ENCODE measurements at places on chromosomes 5 and 9.

GRCh38 chr5:125059255-125060002 lies 313.0 kb upstream of the ZNF608 start:
- DNase-seq: no peak

DNA sequence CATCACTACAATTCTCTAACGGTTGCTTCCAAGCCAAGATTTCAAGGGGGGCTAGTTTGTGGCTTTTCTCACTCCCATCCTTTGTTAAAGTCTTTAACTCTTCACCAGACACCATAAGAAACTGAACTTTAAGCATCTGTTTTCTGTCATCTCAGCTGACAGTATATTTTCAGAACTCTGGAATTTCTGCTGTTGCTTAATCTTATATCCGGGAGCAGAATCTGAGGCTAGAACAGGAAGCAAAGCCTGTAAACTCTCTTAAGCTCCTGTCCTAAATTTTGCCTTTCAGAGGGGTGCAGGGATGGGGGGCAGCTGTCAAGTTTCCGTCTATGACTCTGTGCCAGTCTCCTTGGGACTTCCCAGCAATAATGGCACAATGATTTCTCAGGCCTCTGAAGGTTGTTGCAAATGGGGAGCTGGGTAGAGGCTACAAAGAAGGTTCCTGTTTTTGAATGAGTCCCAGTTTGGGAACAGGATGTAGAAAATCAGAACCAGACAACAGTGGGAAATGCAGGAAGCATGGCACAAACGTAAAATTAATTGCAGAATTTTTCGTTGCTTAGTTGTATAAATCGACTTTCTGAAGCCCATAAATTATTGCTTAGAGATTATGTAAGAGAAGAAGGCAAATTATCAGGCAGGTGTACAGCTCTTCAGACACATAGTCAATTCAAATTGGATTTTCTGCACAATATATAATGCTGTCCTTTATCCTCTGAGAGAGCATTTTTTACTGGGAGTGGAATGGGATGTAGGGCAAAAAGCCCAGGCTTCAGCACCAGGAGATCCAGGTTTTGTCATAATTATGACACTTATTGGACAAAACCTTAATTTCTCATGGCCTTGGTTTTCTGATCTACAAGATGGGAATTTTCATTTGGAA lies 430.9 kb downstream of the DMAC1 start:
- no peak for DNase-seq

- DNase-seq: no peak
These were observed 248.5 kb upstream of the IRX4 start for GRCh38 chr5:2131196-2131595.

- DNase-seq: no peak
These were observed 401.6 kb upstream of the PRR16 start for GRCh38 chr5:120062515-120062917.

DNA sequence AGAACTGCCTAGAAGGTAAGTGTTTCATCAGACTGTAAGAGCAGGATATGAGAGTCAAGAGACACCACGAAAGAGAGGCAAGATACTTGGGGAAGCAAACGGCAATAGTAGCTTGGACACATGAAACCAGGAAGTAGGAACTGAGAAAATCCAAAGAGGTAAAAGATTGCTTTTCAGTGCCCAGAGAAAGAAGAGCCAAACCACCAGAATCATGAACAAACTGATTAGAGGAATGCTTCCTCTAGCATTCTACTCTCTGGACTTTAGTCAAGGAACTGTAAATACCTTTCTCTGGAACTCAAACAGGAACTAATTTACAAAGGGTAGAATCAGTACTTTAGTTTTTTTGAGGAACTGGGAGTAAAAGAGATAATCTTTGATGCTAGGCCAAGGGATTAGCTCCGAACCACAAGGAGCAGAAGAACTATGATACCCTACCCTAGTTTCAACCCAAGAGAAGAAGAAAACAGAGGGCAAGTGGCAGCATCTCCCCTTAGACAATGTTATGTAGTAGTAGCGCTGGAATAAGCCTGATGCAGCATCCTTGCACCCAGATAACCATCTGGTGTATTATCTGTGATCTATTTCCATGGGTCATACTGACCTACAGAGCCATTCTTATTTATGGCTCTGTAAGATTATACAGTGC lies 41.3 kb downstream of the EFCAB9 start:
- DNase-seq: no peak

DNA sequence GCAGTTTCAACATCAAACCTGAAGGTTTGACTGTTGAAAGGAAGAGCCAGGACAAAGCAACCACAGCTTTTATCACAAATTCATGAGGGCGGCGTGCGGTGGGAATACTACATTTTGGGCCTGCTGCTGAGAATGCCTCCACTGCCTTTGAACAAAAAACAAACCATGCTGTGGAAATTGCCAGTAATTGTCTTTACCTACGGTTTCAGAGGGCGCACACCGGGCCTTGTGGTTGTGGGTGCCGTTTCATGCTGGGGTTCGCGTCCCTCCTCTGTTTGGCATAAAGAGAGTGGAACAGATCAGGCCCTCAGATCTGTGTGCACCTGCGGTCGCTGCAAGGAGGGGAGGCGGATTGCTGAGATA lies 27.6 kb upstream of the TCF7 start:
- DNase-seq: peak; percentile 81

GRCh38 chr5:133884569-133885311 lies 83.7 kb downstream of the C5orf15 start:
- no peak for DNase-seq

- no peak for DNase-seq
These were observed 32.1 kb downstream of the SMARCA2 start for GRCh38 chr9:2047144-2047671.

- DNase-seq: no peak
These were observed 57.7 kb downstream of the DUSP1 start for GRCh38 chr5:172713113-172713808.

- no peak for DNase-seq
These were observed 216.1 kb downstream of the ACTL7B start for GRCh38 chr9:108639696-108640095.

GRCh38 chr9:94084314-94084713 lies at the start of gene PTPDC1:
Gene PTPDC1 (plus strand): TSS chr9:94084464. CDS start chr9:94084531, 67 bp downstream.
- no peak for DNase-seq

- no peak for DNase-seq
These were observed 28.0 kb upstream of the SYK start for GRCh38 chr9:90773617-90774016.

GRCh38 chr5:167763772-167764171 lies 527.7 kb upstream of the WWC1 start:
- no peak for DNase-seq

DNA sequence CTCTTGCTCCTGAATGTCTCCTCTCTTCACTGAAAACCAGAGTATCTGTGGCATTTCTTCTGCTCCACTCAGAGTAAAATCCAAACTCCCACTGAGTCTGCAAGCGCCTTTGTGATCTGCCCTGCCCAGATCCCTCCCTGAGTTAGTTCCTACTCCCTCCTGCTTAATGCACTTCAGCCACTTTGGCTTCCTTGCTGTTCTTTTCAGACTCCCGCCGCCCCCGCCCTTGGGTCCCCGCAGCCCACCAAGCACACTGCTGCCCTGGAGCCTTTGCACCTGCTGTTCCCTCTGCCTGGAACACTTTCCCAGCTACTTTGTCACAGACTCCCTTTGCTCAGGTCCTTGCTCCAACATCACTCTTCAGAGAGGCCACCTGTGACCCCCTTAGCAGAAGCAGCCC lies 127.2 kb upstream of the SLC25A48 start:
- DNase-seq: no peak

DNA sequence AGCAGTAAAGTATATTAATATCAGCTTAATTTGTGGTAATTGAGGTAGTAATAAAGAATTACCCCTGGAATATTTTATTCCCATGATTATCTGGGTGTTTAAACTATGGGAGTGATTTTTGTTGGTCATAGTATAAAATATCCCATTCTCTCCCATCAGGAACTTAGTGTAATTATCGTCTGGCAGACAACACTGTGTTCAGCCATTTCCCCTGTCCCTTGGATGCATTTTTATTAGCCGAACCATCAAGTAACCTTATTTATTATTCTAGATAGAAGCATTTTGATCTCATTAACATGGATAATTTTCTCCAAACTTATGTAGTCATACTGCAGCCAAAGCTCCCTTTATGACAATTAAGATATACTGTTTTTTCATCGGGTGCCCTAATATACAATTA lies 320.8 kb downstream of the MAT2B start:
- no peak for DNase-seq

GRCh38 chr5:151148583-151148982 lies 9.0 kb downstream of the ANXA6 start:
- DNase-seq: no peak

GRCh38 chr5:143056792-143057579 lies 286.8 kb downstream of the ARHGAP26 start:
- no peak for DNase-seq

DNA sequence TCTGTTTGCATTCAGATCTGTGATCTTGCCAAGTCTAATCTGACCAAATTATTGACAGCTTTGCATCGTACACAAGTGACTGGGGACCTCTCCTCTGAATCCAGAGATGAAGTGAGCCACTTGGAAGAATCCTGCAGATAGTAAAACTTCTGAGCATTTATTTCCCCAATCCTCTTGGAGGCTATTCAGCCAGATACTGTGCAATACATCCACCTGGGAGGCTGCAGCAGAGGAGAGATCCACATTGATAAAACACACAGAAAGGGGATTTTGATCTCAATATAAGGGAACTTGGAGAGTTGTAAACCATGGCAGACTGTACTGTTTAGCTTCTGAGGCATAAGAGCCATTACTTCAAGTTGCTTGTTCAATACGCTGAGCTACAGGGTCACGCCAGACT lies 654.6 kb downstream of the MTRR start:
- DNase-seq: no peak

GRCh38 chr5:52269401-52269800 lies 518.3 kb upstream of the ITGA1 start:
- no peak for DNase-seq

- DNase-seq: no peak
These were observed 25.9 kb downstream of the GALNT12 start for GRCh38 chr9:98833090-98833956.
